ENCODE measurements at places on chromosomes 11 and 22.
A peak's percentile ranks its signal among the peaks of the same experiment; 100 is the strongest.

GRCh38 chr11:114259124-114259526 lies 37.1 kb upstream of the NNMT start:
- no peak for DNase-seq

- no peak for DNase-seq
These were observed 932.7 kb downstream of the TBC1D22A start for GRCh38 chr22:47695176-47695575.

DNA sequence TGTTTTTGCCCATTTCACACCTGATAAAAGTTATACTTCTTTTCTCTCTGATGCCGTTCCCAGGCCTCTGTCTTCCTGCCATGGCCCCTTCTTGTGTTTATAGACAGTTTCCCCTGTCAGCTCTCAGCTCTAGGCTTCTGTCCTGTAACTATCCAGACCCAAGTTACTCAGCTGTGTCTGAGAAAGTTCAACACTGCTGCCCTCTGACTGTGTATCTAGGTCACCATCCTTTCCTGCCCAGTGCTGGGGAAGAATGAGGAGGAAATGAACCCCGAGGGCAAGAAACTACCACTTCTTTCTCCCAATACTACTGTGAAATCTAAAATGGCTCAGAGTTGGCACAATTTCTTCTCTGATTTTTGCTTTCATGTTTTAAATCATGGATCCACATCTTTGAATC lies 29.6 kb downstream of the SNX19 start:
- no peak for DNase-seq

- no peak for DNase-seq
These were observed 24.3 kb downstream of the TTC12 start for GRCh38 chr11:113338730-113339129.

DNA sequence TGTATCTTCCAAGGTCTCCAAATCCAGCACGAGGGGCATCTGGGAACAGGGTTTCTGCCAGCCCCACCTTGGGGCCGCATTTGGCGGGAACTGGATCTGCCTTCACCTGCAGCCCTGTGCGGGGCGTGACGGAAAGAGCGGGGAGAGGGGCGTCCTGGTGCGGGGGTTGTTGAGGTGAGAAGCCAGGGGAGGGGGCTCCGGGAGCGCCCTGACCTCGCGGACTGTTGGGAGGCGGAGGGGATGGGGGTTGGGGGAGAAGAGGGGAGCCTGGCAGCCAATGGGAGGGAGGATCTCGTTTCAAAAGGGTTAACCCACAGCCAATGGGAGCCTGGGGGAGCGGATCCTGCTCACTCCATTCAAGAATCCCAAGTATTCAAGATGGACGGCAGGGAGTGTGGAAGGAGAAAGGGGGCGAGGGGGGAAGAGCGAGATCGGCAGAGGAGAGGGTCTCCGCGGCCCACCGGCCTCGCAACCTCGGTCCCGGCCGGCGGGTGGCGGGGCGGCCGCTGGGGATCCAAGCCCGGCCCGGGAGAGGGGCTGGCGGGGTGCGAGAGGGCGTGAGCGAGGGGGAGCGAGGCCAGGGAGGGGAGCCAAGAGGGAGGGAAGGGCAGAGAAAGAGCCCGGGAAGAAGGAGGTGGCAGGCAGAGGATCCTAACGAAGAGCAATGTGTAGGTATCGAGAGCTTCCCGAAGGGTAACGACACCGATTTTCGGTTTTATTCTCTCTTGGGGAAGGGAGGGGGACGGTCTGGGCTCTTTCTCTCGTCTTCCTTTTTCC lies 11.5 kb downstream of the YPEL4 start:
- DNase-seq: no peak

- DNase-seq: peak; percentile 95
These were observed 14.1 kb downstream of the WT1 start for GRCh38 chr11:32420937-32421901.

- DNase-seq: no peak
These were observed 1.4 kb downstream of the CORO1B start for GRCh38 chr11:67441731-67442351.

DNA sequence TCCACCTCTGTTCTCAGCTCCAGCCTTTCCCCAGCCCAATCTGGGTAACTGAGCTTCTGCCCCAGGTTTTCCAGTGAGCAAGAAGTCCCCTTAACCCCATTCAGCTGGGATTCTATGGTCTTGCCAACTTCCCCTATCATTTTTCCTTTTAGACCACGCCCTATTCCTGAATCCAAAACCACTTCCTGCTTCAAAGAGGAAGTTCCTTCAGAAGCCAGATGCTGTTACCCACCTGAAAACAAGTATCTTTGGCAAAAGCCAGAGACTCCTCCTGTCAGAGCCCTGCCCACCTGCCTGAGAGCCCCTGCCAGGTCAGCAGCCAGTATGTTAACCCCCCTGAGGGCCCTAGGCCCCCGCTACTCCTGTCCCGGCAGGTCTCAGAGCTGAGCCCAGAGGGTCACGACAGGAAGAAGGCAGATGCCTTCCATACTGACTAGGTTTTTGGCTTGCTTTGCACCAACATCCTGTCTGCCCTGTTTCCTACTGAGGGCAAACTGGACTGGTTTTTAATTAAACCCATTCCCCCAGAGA lies 20.3 kb upstream of the MICAL2 start:
- no peak for DNase-seq

DNA sequence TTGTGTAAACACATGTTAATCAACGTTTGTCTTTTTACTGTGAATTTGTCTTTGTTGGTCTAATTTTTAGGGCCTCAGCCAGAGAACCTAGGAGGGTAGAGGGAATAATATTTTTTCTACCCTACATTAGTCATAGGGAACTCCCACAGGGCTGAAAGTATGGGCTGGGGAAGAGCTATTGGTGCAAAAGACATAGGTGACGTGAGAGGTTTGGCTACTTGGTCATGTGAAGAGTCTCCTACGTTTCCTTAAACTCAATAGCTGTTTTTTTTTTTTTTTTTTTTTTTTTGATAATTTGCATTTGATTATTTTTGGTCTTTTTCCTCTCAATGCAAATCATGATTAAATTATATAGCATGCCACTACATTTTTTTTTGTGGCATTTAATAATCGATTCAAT lies 15.9 kb upstream of the MMP7 start:
- no peak for DNase-seq

DNA sequence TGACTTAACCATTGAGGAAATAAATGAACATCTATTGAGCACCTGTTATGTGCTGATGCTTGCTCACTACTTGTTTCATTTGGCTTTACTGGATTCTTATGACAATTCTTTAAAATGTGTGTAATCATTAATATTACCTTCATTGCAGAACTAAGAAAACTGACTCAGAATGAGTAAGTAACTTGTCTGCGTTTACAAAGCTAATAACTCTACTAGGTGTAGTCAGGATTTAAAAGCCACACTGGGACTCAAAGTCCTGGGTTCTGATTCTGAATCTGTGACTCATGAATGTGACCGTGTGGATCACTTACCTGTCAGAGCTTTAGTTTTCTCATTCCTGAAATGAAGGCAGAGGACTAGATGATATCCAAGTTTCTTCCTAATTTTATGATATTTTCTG lies 23.4 kb upstream of the KIRREL3 start:
- DNase-seq: no peak

- DNase-seq: no peak
These were observed 41.6 kb upstream of the CCDC188 start for GRCh38 chr22:20192293-20192971.

DNA sequence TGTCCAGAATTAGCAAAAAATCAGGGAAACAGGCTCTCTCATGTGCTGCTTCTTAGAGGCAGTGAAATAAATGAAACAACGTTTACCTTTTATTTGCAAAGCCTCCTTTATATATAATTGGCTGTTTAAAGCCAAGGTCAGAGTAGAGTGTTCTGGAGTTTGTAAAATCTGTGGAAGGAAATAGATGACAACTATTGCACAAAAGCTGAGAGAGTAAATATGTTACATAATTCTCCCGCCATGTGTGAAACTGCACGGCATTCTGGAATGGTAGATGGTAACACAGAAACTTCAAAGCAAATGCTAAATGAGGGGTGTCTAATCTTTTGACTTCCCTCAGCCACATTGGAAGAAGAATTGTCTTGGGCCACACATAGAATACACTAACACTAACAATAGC lies 51.5 kb upstream of the FGF3 start:
- DNase-seq: no peak

- no peak for DNase-seq
These were observed 9.6 kb upstream of the MYH9 start for GRCh38 chr22:36397131-36398093.

DNA sequence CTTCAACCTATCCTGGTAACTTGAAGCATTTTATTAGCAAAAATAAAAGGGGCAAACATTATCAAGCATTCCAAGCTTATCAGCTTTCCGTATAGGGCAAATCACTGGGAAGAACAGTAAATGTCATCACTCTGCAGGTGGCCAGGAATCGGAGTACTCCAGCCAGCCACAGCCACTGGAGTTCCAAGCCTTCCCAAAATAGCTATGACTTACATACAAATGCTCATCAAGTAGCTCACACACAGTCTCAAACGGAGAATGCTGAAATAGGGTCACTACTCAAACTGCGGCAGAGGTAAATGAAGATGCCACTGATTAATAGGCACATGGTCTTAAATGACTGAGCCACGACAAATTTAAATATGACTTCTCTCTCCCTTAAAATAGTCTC lies 2.1 kb downstream of the USP28 start:
- DNase-seq: no peak

- no peak for DNase-seq
These were observed 1075.5 kb downstream of the NTM start for GRCh38 chr11:132445859-132446291.

DNA sequence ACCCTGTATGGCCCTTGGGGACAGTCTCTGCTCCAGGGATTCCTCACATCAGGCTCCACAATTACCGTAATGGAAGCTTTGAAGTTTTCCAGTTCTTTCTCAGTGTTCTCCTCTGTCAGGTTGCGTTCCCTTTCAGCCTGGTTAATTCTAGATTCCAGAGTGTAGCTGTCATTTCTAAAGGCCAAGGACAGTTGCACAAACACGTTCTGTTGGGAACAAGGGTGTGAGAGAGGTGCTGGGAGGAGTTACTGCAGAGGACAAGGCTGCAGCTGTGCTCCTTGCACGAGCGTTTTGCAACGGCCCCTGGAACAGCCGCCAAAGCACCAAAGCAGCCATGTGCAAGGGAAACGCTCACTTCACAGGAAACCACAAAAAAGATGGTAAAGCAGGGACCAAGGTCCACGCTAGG lies 35.9 kb upstream of the LYVE1 start:
- peak; percentile 1 for DNase-seq

- peak; percentile 78 for DNase-seq
These were observed 52.2 kb downstream of the PRDM10 start for GRCh38 chr11:129950101-129951091.

DNA sequence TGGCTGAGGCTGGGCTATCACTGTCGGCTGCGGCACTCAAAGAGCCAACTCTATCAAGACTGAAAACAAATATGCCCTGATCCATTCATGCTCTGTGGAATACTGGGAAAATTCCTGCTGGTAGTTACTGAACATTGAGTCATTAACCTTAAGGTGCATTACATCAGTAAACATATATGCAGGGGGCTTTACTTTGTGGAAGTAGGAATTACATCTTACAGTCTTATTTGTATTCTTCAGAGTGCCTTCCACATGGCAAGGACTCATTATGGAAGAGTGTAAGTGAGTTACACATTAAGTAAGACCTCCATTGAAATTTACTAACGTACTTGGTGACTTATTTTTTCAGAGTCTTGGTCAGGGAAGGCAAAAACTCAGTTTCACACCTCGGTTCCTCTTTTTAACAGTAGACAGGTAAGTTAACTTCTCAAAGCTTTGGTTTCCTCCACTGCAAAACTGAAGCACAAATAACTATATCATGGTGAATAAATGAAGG lies 4.5 kb downstream of the OR5B21 start:
- no peak for DNase-seq

GRCh38 chr22:38782402-38783094 lies 11.4 kb downstream of the DNAL4 start:
- no peak for DNase-seq

DNA sequence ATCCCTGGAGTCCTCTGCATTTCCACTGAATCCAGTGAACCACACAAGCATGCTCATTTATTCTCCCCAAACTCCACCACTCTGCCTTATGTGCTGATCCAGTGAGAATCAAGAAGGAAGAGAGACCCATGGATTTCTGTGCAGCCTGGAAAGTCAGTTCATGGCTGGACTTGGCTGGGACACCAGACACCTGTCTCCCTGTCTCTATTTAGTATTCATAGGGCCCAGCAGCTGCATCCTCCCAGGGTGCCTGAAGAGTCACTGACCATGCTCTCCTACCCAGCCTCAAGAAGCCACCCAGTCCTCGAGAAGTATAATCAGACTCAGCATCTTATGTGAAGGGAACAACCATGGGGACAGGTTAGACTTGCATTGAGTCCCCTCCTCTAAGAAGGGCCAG lies 83.2 kb downstream of the ZNF280B start:
- DNase-seq: no peak

- DNase-seq: no peak
These were observed 5.9 kb downstream of the TMEM121B start for GRCh38 chr22:17115236-17115635.

GRCh38 chr11:75200051-75200450 lies 40.5 kb upstream of the TPBGL start:
- DNase-seq: no peak

DNA sequence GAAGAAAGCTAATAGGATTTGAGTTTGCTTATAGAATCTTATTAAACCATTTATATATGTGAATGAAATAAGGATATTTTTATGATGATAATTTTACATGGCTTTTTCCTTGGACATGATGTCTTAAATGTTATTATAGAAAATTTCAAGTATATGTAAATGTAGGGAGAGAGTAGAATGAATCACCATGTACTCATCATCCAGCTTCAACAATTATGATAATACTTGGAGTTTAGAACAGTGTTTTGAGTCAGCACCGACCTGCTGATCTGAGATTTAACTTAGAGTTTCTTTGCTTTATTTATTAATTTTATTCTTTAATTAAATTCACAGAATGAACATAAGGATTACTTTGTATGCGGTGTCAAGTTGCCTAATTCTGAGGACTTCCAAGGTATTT lies 193.5 kb downstream of the UVRAG start:
- DNase-seq: no peak

GRCh38 chr11:119450590-119451326 lies 27.8 kb upstream of the THY1 start:
- no peak for DNase-seq

DNA sequence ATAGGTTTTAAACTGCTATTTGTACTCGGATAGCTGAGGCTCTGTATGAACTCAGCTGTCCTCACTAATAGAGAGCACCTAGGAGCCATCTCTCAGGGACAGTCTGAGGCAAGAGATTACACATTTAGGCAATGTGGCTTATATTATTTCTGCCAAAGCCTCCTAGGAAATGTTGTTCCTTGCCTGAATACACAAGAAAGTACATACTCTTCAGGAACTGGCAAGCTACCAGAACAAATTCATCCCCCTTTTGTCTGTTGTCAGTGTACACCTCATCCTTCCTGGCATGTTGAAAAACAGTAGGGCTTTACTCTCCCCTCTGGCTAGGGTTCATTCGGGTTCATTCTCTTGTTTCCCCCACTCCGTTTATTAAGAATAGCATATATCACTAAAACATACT lies 615.9 kb upstream of the FAT3 start:
- DNase-seq: no peak

DNA sequence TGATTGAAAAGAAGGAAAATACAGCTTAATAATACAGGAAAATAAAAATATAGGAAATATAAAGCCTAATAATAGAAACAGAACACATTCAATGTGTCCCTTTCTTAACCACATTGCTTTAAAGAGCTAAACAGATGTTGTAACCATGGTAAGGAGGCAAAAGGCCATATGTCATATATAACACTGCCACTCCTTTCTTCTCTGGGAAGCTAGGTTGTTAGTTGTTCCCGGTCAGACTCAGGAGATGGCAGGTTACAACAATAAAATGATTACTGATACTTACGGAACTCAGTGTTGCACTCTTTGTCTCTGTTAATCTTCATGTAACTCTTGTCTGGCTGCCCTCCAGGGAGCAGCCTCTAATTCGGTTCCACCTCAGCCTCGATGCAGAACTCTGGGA lies 134.7 kb upstream of the PGR start:
- no peak for DNase-seq

Data from bone marrow (tissue), 2 donors.